Uterine smooth muscle cell (primary cell): ENCODE measurements at places on chromosomes 1 and 21. TPM values are rescaled to one million over a fixed set of nuclear protein-coding genes. Genes with fewer than 3 reads are reported as not detected.

The TTC22 gene
- not detected in 2 replicates for total RNA-seq

The SNX7 gene
- 35.2 and 48.1 TPM in 2 replicates for total RNA-seq

The EPHA10 gene
- under 0.01 TPM in 1 of 2 replicates, not detected in the other for total RNA-seq

The MCM3AP gene
- 95.1 and 103 TPM in 2 replicates for total RNA-seq

The FMO4 gene
- 1.7 and 4.0 TPM in 2 replicates for total RNA-seq

The KCNJ9 gene
- total RNA-seq, result not detected in 2 replicates

The DUSP12 gene
- total RNA-seq, result 36.0 and 46.4 TPM in 2 replicates

The S100A7A gene
- not detected in 2 replicates for total RNA-seq

The SLC22A15 gene
- 8.2 and 20.7 TPM in 2 replicates for total RNA-seq
